ENCODE measurements at places on chromosomes 4 and X.

GRCh38 chr4:121736735-121737351 is 28.1 kb downstream of the SMIM43 start:
- DNase-seq, result peak; percentile 57

DNA sequence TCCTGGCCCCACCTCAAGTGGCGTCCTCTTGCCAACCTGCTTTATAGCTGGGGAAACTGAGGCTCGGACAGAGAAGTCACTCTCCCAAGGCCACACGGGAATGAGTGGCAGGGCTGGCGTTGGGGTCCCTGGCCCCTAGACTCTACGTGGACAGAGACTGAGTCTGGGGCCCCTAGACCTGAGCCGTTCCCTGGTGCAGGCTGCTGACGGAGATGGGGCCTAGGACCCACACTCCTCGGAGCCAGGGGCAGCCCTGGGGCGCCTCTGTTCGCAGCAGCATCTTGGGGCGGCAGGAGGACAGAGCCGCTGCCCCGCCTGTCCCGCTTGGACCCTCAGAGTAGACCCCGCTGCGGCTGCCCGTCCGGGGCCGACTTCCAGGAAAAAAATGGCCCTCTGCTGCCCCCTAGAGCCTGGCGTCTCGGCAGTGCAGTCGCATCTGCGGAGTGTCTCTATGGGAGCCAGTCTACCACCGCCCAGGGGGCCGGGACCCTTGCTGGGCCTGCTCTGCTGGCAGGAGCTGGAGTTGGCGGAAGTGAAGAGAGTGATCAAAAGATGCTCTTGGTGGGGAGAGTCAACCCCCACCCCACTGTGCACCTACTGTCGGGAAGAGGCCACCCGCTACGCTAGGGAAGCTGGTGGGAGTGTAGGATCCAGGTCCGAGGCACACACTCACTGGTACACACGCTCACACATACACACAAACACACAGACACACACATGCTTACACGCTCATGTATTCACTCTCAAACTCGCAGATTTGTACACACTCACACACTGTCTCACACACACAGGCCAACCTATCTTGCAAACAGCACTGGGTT is 220.1 kb downstream of the AFAP1 start:
- peak; percentile 51 for DNase-seq

- DNase-seq, result no peak
Measured at GRCh38 chr4:24243641-24244040, 340.7 kb downstream of the DHX15 start.

DNA sequence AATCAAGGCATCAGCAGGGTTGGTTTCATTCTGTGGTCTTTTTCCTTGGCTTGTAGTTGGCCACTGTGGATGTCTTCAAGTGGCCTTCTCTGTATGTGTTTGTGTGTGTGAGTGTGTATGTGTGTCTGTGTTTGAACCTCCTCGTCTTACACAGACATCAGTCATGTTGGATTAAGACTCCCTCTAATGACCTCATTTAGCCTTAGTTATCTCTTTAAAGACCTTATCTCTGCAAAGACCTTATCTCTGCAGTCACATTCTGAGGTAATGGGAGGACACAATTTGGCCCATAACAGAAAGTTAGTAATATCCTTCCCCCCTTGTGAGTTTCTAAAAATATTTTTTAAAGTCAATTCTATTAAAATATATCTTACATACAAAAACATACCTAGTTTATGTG is 126.7 kb downstream of the EMCN start:
- DNase-seq, result no peak

DNA sequence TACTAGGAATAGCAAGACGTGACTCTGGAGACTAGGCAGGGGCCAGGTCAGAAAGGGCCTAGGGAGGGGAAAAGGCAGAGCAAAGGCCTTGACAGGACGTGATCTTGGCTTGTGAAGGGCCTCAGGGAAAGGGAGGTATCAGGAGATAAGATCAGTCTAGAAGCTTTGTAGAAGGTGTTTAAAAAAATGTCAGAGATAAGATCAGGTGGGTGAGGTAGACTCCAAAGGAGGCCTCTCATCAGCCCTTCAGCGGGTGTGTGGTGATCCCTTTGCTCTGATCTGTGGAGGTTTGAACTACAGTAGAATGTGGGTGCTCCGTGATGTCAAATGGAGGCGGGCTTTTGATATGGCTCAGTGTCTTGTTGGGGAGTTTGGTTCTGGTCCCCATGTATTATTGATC is 78.8 kb upstream of the PRPS1 start:
- DNase-seq, result no peak

DNA sequence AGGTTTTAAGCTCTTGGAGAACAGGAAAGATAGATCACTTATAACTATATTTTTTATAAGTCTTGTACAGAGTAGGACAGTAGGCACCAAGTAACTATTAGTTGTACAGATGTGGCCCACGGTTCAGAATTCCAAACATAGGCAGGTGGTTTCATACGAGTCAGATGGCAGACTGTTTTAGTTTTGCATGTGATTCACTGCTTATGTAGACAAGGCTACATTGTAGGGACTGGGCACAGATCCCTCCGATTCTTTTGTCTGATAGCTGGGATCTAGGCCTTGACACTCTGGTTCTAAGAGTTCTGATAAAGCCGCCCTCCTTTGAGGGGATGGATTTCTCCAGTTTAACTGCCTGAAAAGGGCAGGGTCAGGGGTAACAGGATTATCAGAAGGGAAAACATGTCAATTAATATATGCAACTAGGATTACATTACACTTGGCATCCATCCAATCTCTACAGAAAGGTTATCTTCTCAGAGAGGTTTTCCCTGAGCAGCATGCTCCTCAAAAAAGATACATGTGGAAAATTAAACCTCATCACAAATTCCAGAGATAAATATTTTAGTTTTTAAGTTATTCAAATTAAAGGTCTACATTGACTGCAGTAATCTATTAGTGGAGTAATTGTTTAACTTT is 87.8 kb downstream of the SPRY1 start:
- no peak for DNase-seq

DNA sequence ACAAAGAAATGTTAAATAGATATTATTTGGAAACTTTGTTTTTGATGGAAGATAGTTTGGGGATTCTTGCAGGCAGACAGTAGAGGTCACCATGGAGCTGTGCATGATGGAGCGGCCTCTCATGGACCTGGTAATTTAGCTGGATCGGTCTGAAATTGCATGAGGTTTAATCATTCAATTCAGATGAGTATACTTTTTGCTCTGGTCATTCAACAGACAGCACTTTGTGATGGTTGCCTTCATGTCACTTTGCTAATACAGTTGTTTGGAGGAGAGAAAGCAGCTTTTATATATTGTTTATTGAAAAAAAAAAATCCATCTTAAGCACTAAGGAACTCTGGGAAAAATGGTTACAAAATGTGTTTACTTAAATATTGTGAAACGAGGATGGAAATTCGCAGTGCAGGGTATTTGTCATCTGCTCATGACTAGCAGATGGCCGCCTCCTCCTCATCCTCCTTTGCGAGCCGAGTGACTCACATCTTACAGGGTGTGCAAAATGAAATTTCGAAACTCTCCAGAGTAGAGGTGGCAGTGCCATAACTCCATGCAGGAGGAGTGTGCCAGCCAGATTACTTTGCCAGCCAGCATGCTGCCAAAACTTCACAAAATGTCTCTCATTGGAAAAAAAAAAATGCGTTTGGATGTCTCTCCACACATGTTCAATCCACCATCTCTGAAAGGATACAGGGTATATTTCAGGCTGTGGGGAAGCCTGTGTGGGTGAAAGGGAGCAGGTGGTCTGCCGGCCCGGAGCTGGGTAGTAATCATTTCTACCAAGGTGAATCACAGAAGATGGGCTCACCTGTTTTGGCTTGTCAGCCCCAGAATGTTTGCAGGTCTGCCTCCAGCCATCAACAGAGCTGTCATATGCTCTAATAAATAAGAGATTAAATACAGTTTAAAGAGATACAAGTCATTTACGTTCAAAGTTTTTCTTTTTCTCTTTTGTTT is 314.9 kb upstream of the DIPK2B start:
- peak; percentile 70 for DNase-seq

DNA sequence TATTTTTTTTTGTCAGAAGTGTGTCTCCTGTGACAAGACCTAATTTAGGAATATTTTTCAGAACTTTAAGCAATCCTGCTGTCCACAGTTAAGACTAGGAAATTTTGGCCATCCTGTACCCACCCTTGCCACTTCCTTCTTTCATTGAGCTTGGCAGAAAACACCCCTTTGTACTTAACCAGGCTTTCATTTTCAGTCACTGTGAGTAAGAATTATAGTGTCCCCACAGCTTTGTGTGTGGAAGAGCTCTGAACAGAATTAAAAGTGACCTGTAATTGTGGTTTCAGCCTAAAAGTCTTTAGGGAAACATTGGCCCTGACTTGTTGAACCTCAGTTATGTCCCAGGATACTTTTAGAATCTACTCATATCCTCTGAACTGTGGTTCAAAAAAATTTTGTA is 153.7 kb upstream of the BMP3 start:
- DNase-seq, result no peak

- DNase-seq, result peak; percentile 49
Measured at GRCh38 chr4:168514249-168514852, 17.5 kb downstream of the PALLD start.

DNA sequence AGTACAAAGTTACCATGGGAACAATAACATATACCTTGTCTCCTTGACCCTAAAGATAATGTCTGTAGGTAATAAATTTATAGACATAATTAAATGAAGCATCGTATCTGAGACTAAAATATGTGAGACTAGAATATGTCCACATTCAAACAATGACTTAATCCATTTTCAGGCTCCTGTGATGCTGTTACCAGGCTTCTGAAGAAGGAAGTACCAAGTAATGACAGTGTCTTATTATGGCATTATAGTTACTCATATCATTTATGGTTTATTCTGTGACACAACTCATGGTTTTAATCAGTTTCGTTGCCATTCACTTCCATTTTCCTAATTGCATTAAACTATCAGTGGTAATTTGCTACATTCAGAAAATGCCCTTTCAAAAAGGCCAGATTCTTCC is 100.6 kb upstream of the GPM6B start:
- no peak for DNase-seq

DNA sequence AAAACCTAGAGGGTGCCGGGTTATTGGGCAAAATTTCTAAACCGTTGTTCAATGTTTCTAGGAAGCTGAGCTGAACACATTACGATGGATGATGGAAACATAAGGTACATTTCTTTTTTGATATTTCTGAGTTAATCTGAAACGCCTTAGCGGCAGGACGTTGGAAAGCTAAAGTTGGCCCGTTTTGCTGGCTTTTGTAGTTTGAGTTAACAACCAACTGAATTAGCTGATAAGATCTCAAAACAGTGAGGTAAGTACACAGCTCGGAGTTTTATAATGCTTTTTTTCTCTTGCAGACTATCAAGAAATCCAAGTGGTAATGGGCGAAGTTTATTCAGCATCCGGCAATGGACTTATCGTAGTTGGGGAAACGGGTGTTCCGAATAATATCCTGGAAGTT is 73.5 kb downstream of the PRSS12 start:
- DNase-seq, result no peak

- no peak for DNase-seq
Measured at GRCh38 chrX:79089896-79090584, 54.4 kb upstream of the GPR174 start.

Measured in kidney capillary endothelial cell (primary cell).